Ascending aorta (tissue), 2 donors: ENCODE measurements at places on chromosomes 5 and 9. TPM values are rescaled to one million over a fixed set of nuclear protein-coding genes. Genes with fewer than 3 reads are reported as not detected.

- H3K36me3 ChIP-seq = no peaks in the 10 kb centered on the region
- no peak for DNase-seq
- no peak overlapping the region for H3K27ac ChIP-seq
- no peaks in the 10 kb centered on the region for H3K4me1 ChIP-seq
- no peaks in the 10 kb centered on the region for H3K27me3 ChIP-seq
Observed at GRCh38 chr5:135998889-135999288, 29.9 kb upstream of the TGFBI start.

DNA sequence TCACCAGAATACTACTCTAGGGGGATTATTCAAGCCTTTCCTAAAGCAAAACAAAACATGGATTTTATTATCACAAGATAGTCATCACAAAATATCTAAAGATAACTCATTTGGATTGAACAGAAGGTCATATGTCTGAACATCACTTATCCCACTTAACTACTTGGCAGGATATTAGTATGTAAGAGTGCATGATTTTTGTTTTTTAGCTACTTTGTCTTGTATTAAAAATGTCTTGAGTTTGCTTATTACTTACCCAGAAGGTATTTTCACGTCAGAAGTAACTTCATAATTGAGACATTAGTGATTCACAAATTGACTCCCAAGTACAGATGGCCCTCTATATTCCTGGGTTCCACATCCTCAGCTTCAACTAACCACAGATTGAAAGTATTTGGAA lies 113.8 kb downstream of the TLE4 start:
- peak overlapping the region; percentile 50 for H3K27ac ChIP-seq
- no peaks in the 10 kb centered on the region for H3K27me3 ChIP-seq
- DNase-seq = no peak
- peaks cover 17% of the 10 kb centered on the region for H3K4me1 ChIP-seq

SSNA1 gene
- total RNA-seq = 123 TPM

GRCh38 chr5:133696006-133696584 lies 83.8 kb upstream of the FSTL4 start:
- H3K4me1 ChIP-seq = no peaks in the 10 kb centered on the region
- no peak for DNase-seq
- no peak overlapping the region for H3K27ac ChIP-seq
- H3K27me3 ChIP-seq = no peaks in the 10 kb centered on the region
- H3K36me3 ChIP-seq = no peaks in the 10 kb centered on the region

GRCh38 chr9:118273048-118273447 lies 568.8 kb downstream of the TLR4 start:
- H3K27ac ChIP-seq = no peak overlapping the region
- H3K4me3 ChIP-seq = no peak overlapping the region
- H3K4me1 ChIP-seq = no peaks in the 10 kb centered on the region
- no peak for DNase-seq

- DNase-seq = no peak
- no peaks in the 10 kb centered on the region for H3K27me3 ChIP-seq
- H3K27ac ChIP-seq = no peak overlapping the region
- no peaks in the 10 kb centered on the region for H3K36me3 ChIP-seq
Observed at GRCh38 chr5:8740595-8740994, 805.3 kb downstream of the SEMA5A start.

HMMR gene
- not detected for total RNA-seq

- no peak overlapping the region for H3K27ac ChIP-seq
- H3K4me3 ChIP-seq = no peak overlapping the region
- H3K36me3 ChIP-seq = no peaks in the 10 kb centered on the region
- DNase-seq = no peak
- H3K4me1 ChIP-seq = no peaks in the 10 kb centered on the region
Observed at GRCh38 chr9:125529107-125529506, 177.9 kb downstream of the MAPKAP1 start.

PCDHA13 gene
- total RNA-seq = 0.21 TPM

DNA sequence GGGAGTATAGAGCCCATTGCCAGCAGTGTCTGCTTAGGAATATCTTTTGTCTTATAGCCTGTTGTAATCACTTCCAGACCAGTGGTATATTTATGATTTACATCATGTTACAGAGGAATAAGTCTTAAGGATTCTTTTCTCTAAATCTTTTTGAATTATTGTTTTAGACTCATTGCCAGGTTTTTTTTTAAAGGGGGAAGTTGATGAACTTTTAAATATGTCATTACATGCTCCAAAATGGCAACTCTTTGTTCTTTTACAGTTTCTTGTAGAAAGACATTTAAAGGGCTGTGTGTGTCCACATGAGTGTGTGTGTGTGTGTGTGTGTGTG lies 59.4 kb upstream of the NFIB start:
- H3K27me3 ChIP-seq = no peaks in the 10 kb centered on the region
- H3K4me1 ChIP-seq = peaks cover 22% of the 10 kb centered on the region

- no peaks in the 10 kb centered on the region for H3K27me3 ChIP-seq
- H3K36me3 ChIP-seq = no peaks in the 10 kb centered on the region
- H3K4me1 ChIP-seq = no peaks in the 10 kb centered on the region
- H3K4me3 ChIP-seq = no peak overlapping the region
- DNase-seq = no peak
- H3K27ac ChIP-seq = no peak overlapping the region
Observed at GRCh38 chr9:84387821-84388220, 47.3 kb upstream of the SLC28A3 start.

EPB41L4B gene
- not detected for total RNA-seq

SLC45A2 gene
- total RNA-seq = not detected

DNA sequence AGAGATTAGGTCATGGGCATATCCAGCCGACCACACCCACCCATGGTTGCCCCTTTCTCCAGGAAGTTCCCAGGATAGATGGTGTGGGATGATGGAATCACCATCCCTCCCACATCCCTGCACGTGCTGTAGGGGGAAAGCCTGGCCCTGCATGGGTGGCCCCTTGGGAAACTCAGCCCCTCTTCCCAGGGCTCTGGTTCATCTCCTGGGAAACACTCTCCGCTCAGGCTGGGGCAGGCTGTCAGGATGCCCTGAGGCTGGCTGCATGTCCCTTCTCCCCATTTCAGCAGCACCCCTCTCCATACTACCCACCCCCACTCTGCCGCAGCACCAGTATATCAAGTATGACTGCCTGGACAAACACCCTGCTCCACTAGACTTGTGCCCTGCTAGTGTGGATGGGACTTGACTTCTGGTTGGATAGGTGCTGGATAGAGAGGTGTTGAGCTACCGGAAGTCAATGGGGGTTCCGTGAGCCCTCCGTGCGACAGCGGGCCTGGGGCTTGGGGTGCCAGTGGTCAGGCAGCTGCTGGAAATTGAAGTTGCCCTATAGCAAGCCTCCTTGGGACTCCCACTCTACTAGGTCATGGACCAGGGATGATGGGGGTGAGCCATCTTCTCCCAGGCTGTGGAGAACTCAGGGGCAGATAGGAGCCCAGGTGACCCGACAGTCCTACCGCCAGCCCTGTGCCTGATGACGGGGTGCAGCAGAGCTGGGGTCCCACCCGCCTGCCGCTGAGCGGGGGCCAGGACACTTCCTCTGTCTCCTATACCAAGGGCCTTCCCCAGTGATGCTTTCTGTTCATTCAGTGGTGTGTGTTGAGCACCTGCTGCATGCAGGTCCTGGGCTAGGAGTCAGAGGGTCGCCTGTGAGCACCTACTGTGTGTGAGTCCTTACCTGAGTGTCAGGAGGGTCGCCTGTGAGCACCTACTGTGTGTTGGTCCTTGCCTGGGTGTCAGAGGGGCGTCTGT lies 69.4 kb upstream of the COL5A1 start:
- H3K4me3 ChIP-seq = no peak overlapping the region
- H3K27ac ChIP-seq = peak overlapping the region; percentile 22
- no peaks in the 10 kb centered on the region for H3K27me3 ChIP-seq
- H3K36me3 ChIP-seq = no peaks in the 10 kb centered on the region
- no peak for DNase-seq

DNA sequence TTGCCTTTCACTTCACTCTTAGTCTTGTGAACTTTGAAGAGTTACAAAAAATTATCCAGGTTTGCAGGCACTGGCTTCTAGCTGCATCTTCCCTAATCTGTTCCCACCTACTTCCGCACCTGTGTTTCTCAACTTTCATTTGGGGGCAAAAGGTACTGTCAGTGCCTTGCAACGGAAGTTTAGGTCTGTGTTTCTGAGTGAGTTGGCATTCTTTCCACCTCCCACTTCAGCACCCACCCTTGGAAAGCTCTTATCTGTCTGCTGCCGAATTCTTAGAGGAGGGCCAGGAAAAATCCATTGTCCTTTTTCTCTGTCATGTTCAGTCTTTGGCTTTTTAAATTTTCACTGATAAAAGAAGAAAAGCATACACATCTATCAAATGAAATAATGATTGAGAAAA lies 89.7 kb upstream of the RASGRF2 start:
- no peak overlapping the region for H3K27ac ChIP-seq
- no peaks in the 10 kb centered on the region for H3K4me1 ChIP-seq
- DNase-seq = no peak

- no peaks in the 10 kb centered on the region for H3K4me1 ChIP-seq
- no peaks in the 10 kb centered on the region for H3K36me3 ChIP-seq
- no peak for DNase-seq
- H3K27ac ChIP-seq = no peak overlapping the region
- H3K27me3 ChIP-seq = no peaks in the 10 kb centered on the region
Observed at GRCh38 chr5:92002721-92003274, 619.7 kb upstream of the ARRDC3 start.

ANKRD31 gene
- total RNA-seq = not detected

IL5 gene
- not detected for total RNA-seq

- no peaks in the 10 kb centered on the region for H3K4me1 ChIP-seq
- peak; percentile 49 for DNase-seq
- H3K4me3 ChIP-seq = no peak overlapping the region
- no peak overlapping the region for H3K27ac ChIP-seq
- no peaks in the 10 kb centered on the region for H3K27me3 ChIP-seq
Observed at GRCh38 chr5:138605254-138605972, 30.2 kb upstream of the HSPA9 start.

- H3K27me3 ChIP-seq = no peaks in the 10 kb centered on the region
- peaks cover 4% of the 10 kb centered on the region for H3K4me1 ChIP-seq
- DNase-seq = no peak
- no peak overlapping the region for H3K27ac ChIP-seq
Observed at GRCh38 chr9:21817176-21817575, 14.7 kb downstream of the MTAP start.

DNA sequence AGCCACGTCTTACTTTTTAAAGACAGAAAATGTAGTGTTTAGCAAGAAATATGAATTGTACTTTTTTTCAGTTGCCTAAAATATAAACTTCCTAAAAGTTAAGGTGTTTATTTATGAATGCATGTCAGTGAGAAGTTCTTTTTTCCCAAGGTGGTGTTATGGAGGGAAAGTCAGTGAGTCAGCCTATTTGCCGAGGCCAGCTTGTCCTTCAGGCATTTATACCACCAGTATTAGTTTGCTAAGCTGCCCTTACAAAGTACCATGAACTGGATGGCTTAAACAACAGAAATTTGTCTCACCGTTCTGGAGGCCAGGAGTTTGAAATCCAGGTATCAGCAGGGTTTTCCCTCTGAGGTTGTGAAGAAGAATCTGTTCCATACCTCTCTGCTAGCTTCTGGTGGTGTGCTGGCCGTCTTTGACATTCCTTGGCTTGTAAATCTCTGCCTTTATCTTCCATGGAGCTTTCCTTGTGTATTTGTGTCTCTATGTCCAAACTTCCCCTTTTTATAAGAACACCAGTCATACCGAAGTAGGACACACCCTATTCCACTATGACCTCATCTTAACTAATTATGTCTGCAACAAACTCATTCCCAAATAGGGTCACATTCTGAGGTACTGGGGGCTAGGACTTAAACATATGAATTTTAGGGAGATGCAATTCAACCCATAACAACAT lies 38.4 kb downstream of the PRKACG start:
- H3K36me3 ChIP-seq = no peaks in the 10 kb centered on the region
- no peak for DNase-seq
- H3K27me3 ChIP-seq = no peaks in the 10 kb centered on the region
- no peaks in the 10 kb centered on the region for H3K4me1 ChIP-seq

ZNF883 gene
- total RNA-seq = not detected

DNA sequence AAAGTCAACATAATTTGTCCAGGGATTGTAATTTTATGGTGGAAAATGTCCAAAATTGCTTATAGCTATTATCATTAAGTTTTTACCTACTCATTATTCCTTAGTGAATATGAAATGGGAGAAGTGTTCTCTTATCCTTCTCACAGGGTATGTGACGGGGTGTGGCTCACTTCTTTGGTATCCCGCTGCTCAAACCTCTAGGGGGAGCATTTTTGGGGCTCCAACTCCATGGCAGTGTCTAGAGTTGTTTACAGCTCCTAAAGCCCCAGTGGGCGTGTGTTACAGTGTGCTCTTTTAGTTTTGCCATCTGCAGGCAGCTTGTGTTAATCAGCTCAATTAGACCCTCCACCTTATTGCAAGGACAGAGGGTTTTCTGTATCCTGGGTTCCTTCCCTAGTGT lies 89.4 kb downstream of the CDKN2A start:
- no peak overlapping the region for H3K4me3 ChIP-seq
- DNase-seq = no peak
- H3K4me1 ChIP-seq = no peaks in the 10 kb centered on the region

DNA sequence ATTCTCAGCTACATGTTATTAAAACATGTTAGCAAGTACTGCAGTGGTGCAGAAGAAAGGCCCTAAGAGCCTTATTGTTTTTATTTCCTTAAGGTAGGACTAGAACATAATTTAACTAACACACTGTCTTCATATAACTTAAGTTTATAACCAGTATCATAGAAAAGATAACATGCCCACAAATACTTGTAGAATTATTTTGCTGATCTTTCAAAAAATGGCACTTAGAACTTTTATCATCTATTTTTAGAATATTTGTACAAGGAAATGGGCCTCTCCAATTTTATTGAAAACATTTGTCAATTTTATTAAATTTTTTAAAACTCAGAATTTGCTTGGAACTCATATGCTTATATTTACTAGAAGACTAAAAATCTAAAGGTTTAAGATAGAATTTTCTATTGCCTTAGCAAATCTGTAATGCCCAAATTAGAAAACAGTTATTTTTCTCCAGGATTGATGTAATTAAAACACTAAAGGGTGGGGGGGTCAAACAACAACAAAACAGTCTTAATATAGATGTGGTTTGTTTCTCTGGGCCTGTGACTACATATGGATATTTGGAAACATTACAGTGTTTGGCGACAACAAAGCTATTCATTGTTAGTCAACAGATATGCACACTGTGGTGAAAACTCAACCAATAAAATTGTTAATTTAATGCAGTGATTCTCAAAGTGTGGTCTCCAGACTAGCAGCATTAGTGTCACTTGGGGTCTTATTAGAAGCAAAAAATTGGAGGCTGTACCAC lies 360.4 kb downstream of the PDE4D start:
- no peak overlapping the region for H3K27ac ChIP-seq
- no peak for DNase-seq
- H3K4me1 ChIP-seq = no peaks in the 10 kb centered on the region
- no peaks in the 10 kb centered on the region for H3K27me3 ChIP-seq

DNA sequence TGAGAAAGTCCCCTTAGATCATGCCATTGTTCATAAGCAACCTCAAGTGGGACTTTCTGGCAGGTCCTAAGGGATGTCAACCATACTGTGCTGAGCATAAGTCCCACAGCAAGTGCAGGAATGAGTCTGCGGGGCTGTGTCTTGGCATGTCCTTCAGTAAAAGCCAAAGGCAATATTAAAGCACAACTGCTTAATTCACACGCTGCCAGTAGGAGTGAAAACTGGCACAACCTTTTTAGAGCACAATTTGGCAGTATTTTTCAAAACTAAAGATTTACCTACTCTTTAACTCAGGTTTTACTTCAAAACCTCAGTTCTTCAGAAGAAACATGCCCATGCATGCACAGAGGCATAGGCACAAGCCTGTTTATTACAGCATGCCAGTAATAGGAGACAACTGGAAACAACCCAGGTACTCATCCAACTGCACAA lies 24.4 kb upstream of the SMAD5 start:
- DNase-seq = no peak
- H3K27me3 ChIP-seq = no peaks in the 10 kb centered on the region
- no peaks in the 10 kb centered on the region for H3K4me1 ChIP-seq
- H3K4me3 ChIP-seq = no peak overlapping the region
